ENCODE measurements at places on chromosomes 5 and 9.

DNA sequence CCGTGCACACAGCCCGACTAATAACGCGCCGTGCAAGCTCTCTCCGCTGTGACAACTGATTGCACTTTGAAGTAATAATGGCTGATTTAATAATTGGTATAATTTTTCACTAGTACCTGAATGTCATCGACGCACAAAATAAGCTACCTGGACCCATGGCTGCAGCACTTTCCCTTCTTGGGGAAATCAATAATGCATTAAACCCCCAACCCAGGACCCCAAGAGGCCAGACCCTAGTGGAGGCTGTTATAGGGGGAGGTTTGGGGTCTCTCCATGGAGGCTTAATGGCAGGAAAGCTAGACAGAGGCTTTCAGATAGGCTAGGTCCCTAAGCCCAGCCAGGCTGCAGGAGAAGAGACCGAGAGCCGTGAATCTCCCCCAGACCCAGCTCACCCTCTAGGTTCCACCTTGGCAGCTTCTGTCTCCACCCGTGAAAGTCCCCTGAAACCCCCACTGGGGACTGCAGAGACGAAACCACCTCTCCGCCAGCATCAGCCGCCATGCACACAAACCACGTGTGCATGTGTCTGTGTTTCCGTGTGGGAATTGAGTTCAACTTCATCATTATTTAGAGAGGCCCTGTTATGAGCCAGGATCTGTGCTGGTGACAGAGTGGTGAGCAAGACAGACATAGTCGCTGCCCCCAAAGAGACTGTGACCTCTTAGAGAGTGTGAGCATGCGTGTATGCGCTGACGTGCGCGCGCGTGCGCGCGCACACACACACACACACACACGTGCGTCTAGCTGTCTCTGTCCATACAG lies 168.6 kb upstream of the MVB12B start:
- DNase-seq: no peak

DNA sequence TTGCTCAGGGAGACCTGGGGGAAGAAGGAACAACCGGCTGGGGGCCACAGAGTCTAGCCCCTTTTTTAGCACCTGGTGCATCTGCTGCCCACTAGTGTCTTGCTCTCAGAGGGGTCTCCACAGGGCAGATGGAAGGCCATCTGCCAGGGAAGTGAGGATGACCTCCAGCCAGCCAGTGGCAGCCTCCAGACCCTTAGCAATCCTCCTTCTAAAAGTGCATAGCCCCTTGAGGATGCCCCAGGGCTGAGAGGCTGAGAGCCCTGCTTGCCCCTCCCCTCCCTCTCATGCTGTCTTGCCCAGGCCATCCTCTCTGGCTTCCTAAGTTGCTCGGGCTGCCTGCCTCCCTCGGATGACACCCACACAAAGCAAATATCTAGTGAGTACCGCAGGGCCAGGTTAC lies 81.5 kb upstream of the PANK3 start:
- no peak for DNase-seq

DNA sequence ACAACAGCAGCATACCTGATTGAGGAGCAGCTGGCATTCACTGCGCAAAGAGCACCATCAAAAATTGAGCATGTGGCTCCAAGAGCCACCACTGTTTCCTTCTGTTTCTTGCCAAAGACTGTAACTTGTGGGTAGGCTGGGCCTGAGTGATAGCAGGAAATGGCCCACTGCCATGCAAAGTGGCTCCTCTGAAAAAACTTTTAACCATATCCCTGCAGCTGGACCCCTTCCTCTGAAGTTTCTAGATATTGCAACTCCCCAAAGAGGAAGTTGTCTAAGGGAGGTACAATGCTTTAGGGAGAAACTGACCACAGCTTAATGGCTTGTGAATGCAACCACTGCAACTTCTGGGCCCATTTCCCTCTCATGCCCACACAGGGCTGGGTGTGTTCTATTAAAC lies 355.4 kb upstream of the PDE4D start:
- DNase-seq: no peak

- no peak for DNase-seq
Observed at GRCh38 chr5:168460606-168461005, 25.7 kb upstream of the RARS1 start.
